ENCODE measurements at places on chromosomes 1 and 21.

DNA sequence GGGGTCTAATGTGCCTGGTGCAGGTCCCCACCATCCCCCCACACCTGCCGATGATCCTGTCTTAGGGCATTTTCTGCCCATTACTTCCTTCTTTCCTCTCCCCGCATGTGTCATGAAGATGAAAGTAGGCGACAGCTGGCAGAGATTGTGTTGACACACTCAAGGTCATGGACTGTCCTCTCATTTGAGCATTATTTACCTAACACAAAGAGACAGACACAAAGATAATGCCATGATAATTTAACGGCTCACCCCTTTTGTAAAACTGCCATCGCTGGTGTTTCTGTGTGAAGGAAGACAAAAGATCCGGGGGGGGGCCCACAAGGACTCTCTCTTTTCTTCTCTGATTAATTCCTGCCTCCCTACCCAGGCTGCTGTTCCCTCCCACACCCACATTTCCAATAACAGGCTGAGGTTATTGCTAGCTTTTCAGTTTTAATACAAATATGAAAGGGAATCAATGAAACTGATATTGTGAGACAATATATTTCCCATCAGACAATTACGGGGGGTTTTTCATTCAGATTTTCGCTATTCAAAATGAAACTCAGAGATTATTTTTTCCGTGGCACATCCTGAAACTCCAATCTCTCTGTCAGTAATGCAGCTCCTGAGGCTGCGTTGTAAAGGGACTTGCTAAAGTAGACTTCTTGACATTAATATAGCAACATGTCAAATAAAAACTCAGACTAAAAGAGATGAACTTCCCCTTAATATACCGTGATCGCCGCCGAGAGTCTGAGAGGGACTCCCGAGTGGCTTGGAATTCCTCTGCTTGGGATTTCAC, 561.1 kb downstream of the NPHP4 start:
- DNase-seq = no peak

DNA sequence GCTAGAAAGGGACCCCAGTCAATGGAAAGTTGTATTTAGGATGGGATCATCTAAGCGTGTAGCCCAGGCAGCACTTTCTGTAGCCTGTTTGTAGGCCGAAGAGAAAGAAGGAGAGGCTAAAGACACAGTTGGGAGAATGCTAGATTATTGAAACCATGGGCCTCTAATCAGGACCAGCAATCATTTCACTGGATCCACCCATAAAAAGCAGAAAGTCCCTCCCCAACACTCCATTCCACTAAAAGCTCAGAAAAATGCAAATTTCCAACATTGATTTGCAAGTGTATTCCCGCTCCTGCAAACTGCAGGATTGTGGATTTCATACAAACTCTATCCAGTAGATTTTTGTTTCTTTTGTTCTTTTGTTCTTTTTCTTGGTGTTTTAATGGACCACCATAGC, 51.2 kb upstream of the FMOD start:
- DNase-seq = no peak

DNA sequence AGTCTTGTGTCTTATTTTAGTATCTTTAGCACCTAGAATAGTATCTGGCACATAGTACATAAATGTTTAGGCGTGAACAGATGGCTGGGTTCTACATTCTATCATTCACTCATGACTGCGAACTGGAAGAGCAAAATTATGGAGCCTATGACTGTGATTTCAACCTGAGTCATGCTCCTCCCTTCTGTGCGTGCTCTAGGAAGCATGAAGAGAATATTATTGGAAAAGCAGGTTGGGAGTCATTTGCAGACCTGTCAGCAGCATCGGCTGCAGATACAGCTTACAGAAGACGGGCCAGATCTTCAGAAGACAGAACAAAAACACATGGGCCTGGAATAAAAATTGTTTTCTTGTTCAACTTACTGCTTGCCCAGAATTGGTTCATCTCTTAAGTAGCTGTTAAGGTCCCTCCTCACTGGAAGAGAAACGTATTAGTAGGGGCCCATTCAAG, 344.0 kb upstream of the USP24 start:
- no peak for DNase-seq

- peak; percentile 68 for DNase-seq
Observed at GRCh38 chr1:211323156-211324063, 3.2 kb upstream of the TRAF5 start.

- no peak for DNase-seq
Observed at GRCh38 chr1:15257309-15257708, 10.3 kb downstream of the FHAD1 start.

GRCh38 chr21:38489729-38490128, 8.5 kb downstream of the ERG start:
- DNase-seq = no peak

All from effector memory CD8-positive, alpha-beta T cell (primary cell).